ENCODE measurements at places on chromosomes 3 and 15. TPM values are rescaled to one million over a fixed set of nuclear protein-coding genes. Genes with fewer than 3 reads are reported as not detected.

XCR1 gene
- under 0.01 TPM for total RNA-seq

IQCF5 gene
- not detected for total RNA-seq

C3orf22 gene
- not detected for total RNA-seq

GUCA1C gene
- not detected for total RNA-seq

CTXN2 gene
- not detected for total RNA-seq

MFAP1 gene
- total RNA-seq, result 37.8 TPM

HRH1 gene
- total RNA-seq, result 11.4 TPM

FANCD2 gene
- 43.9 TPM for total RNA-seq

PAK6 gene
- under 0.01 TPM for total RNA-seq

TM4SF4 gene
- total RNA-seq, result not detected

ONECUT1 gene
- 0.12 TPM for total RNA-seq

BMF gene
- 3.1 TPM for total RNA-seq

DCUN1D1 gene
- total RNA-seq, result 46.8 TPM

CMTM8 gene
- 0.12 TPM for total RNA-seq

ACTRT3 gene
- total RNA-seq, result 3.7 TPM

CD200R1 gene
- not detected for total RNA-seq

ADGRG7 gene
- total RNA-seq, result 1.1 TPM

CLRN1 gene
- not detected for total RNA-seq

RASGRF1 gene
- total RNA-seq, result under 0.01 TPM

BCHE gene
- 13.4 TPM for total RNA-seq

GOLGA8G gene
- not detected for total RNA-seq

CAMK2N2 gene
- 0.25 TPM for total RNA-seq

KIF9 gene
- 3.2 TPM for total RNA-seq

CACNA2D3 gene
- not detected for total RNA-seq

CASR gene
- total RNA-seq, result not detected

ADAMTS9 gene
- total RNA-seq, result 2.1 TPM

LSAMP gene
- 1.00 TPM for total RNA-seq

ERC2 gene
- total RNA-seq, result 0.75 TPM

DUOXA1 gene
- not detected for total RNA-seq

ULK3 gene
- total RNA-seq, result 15.2 TPM

TIMP4 gene
- 5.1 TPM for total RNA-seq

SLC15A2 gene
- 0.11 TPM for total RNA-seq

FOXB1 gene
- not detected for total RNA-seq

ITGA11 gene
- 2.8 TPM for total RNA-seq

AP3B2 gene
- 0.22 TPM for total RNA-seq

FBXL2 gene
- 29.0 TPM for total RNA-seq

CSTA gene
- 1.1 TPM for total RNA-seq

LRTM1 gene
- not detected for total RNA-seq

TTC21A gene
- total RNA-seq, result 3.6 TPM

CLDN16 gene
- not detected for total RNA-seq

LMOD3 gene
- not detected for total RNA-seq

LRRC15 gene
- total RNA-seq, result 0.55 TPM

SNX22 gene
- 0.87 TPM for total RNA-seq

All from uterine smooth muscle cell (primary cell).